ENCODE measurements at places on chromosomes 7 and 10.

DNA sequence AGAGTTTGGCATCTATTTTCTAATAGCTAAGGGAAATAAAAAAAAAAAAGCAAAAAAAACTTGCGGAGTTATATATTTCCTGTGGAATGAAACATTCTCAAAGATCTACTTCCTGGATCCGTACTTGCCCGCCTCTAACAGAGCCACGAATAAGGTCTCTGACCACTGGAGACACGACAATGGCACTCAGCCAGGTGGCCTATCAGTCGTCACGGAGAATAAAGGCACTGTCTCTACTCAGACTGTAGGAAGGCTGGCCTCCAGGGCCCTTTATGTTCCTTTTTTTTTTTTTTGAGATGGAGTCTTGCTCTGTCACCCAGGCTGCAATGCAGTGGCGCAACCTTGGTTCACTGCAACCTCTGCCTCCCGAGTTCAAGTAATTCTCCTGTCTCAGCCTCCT lies 58.7 kb downstream of the RGS10 start:
- DNase-seq = no peak

DNA sequence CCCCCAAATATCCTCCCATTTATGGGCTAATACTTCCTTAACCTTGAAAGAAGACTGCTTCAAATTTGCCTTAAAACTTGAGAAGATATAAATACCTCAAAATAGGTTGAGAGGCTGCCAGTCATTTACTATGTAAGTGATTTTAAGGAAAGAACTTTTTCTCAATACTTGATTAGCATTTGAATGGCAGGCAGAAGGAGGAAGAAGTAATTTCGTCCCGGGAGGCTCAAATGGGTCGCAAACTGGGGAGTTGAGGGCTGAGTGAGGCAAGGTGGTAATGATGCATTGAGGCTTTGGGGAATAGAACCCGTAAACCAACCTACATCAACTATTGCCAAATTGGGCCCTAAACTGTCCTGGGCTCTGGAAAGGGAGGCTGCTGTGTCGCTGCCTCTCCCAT lies 11.1 kb downstream of the CAMK1D start:
- no peak for DNase-seq

- no peak for DNase-seq
These were observed 10.2 kb downstream of the KBTBD2 start for GRCh38 chr7:32881074-32881982.

- DNase-seq = no peak
These were observed 124.5 kb upstream of the RET start for GRCh38 chr10:42952349-42952748.

DNA sequence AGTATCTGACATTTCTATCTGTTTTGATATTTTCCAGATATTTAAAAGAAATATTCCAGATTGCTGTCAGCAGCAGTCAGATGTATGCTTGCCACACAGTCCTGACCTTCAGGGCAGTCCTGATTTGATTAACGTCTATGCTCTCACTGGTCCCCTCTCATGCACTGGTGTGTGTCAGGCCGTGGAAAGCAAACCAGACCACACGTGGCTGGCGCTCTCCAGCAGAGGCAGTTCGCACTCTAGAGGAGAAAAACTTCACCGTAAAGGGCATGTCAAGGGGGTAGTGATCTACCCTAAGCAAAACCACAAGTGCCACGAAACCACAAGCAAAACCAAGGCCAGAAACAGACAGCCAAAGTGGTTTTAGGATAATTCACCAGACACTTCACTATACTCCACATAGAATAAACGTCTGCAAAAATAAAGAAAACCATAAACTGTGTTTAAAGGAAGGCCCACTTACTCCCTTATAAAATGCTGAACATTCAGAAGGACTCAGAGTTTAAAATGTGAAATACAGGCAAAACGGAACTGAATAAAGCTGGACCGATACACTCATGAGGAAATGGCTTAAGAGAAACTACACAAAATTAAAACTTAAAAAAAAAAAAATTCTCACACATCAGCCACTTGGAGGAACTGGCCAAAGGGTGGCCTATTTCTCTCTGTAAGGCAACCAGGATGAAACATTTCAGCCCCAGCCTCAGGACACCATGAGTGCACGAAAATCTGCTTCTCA lies 26.4 kb downstream of the PARP12 start:
- no peak for DNase-seq

GRCh38 chr7:12703881-12704280 lies 16.4 kb downstream of the ARL4A start:
- no peak for DNase-seq

- DNase-seq = peak; percentile 57
These were observed at the start of gene HOXA6 for GRCh38 chr7:27147199-27148030. TSS of gene HOXA6 (minus strand) at chr7:27147774. CDS start at chr7:27147749, 25 bp downstream.

DNA sequence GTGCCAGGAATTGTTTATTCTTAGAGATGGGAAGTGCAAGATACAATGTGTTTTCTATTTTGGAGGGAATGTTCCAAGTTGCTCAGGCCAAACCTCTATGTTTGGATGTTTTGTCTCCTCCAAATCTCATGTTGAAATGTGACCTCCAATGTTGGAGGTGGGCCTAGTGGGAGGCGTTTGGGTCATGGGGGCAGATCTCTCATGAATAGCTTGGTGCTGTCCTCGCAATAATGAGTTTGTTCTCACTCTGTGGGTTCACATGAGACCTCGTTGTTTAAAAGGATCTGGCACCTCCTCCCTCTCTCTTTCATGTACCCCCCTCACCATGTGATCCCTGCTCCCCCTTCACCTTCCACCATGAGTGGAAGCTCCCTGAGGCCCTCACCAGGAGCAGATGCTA lies 8.3 kb upstream of the GDF10 start:
- DNase-seq = no peak

GRCh38 chr10:52961323-52961722 lies 188.7 kb upstream of the MBL2 start:
- no peak for DNase-seq

GRCh38 chr7:91289633-91290254 lies 25.5 kb downstream of the FZD1 start:
- DNase-seq = no peak

DNA sequence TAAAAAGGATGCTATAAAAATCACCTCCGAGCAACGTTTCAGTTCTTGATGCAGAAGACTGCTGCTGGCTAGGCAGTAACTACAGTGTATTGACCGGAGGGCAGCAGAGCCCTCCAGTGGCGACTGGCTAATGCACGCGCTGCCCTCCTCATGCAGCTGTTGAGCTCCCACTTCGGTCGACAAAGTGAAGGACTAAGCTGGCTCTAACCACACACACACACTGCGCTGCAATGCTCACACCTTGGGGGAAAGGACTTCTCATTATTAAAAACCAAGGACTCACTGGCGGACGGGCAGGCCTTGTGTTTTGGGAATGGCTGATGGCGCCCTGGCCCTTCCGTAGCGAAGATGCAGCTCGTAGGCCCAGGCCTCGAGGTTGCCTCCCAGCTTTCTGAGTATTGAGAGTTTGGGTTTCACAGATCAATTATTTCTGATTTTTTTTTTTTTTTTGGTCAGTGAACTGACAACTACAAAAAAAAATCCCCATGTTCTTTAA lies 120.9 kb upstream of the DIP2C start:
- no peak for DNase-seq

- no peak for DNase-seq
These were observed 112.2 kb downstream of the SEMA3C start for GRCh38 chr7:80806663-80807062.

GRCh38 chr7:123242467-123243092 lies 42.8 kb upstream of the SLC13A1 start:
- DNase-seq = no peak

GRCh38 chr10:84331091-84331490 lies 2.7 kb downstream of the CCSER2 start:
- no peak for DNase-seq

- DNase-seq = no peak
These were observed 102.2 kb downstream of the CELF2 start for GRCh38 chr10:11119843-11120242.

- DNase-seq = peak; percentile 46
These were observed 133.7 kb upstream of the RSU1 start for GRCh38 chr10:16950656-16951601.

- DNase-seq = no peak
These were observed 215.7 kb downstream of the TNS3 start for GRCh38 chr7:47366211-47366610.

GRCh38 chr7:107045195-107045960 lies 873 bp downstream of the PRKAR2B start:
- peak; percentile 37 for DNase-seq

- no peak for DNase-seq
These were observed 2.7 kb downstream of the CDCA7L start for GRCh38 chr7:21942955-21943354.

GRCh38 chr7:100210805-100211204 lies 8.9 kb upstream of the PVRIG start:
- no peak for DNase-seq

DNA sequence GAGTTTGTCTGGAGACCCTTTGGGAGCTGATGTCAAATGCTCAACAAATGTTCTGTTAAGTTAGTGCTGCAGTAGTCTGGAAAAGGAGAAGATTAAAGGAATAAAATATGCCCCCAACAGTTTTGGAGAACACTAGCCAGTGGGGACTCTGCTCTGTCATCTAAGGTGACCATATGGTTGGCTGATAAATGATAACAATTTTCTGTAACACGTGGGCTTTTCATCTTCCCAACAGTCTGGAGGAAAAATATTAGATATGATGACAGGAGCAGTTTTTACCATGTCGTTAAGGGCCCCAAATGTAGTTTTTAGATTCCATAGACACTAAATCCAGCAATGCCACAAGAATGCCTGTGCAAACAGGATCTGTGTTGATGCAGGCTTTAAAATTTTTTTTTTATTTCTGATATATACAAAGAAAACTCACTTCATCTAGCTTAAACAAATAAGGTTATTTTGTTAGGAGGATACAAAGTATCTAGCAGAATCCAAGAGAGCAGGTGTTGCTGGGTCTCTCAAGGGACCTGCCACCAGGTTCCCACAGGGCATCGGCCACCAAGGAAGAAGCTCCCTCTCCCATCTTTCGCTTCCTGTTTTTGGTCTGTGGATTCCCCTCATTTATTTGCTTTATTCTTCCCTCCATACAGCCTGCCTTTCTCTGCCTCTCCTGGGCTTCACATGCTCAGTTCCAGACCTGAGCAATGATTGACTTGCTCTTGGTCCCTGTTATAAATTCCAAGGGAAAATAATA lies 6.2 kb upstream of the CFAP58 start:
- no peak for DNase-seq

GRCh38 chr7:112009081-112009480 lies 197.1 kb downstream of the DOCK4 start:
- peak; percentile 65 for DNase-seq

- DNase-seq = no peak
These were observed 59.9 kb upstream of the LRRC4 start for GRCh38 chr7:128091106-128091505.

- DNase-seq = no peak
These were observed 71.1 kb upstream of the FZD1 start for GRCh38 chr7:91193141-91193540.

DNA sequence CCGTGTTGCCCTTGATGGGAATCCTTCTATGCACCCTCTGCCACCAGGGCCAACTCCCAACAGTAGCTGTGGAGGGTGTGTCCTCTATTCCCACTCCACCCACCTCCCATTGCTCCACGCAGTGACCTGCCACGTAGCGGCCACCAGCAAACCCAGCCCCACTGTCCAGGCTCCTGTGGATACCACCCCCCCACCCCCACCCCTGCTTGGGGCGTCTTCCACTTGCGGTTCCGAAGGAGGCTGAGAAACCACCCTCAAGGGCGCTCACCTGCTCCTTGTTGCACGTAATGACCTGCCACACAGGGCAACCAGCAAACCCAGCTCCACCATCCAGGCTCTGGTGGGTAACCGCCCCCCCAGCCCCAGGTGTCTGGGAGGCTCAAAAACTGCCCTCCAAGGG lies 72.0 kb downstream of the DIP2C start:
- DNase-seq = no peak

GRCh38 chr7:150778014-150778737 lies 22.0 kb downstream of the TMEM176B start:
- no peak for DNase-seq

- DNase-seq = no peak
These were observed 34.5 kb downstream of the CHN2 start for GRCh38 chr7:29229066-29229465.

- peak; percentile 67 for DNase-seq
These were observed 173.9 kb upstream of the SP4 start for GRCh38 chr7:21253740-21254687.
